A549 treated with RU486 at 1 μM for 4 hours (cell line): ENCODE measurements at places on chromosomes 12 and 14. TPM values are rescaled to one million over a fixed set of nuclear protein-coding genes. Genes with fewer than 3 reads are reported as not detected.

Gene TAS2R42
- total RNA-seq, result not detected in 5 replicates

Gene CDKN3
- total RNA-seq, result 77.0 to 85.7 TPM (median 79.5 TPM) in 5 replicates

Gene CLEC6A
- total RNA-seq, result not detected in 5 replicates

Gene TESPA1
- not detected in 5 replicates for total RNA-seq

Gene TBX3
- 20.5 to 30.0 TPM (median 27.8 TPM) in 5 replicates for total RNA-seq

Gene TAS2R20
- total RNA-seq, result 0.07 to 0.09 TPM in 2 of 5 replicates, not detected in the others

Gene HOXC12
- not detected in 5 replicates for total RNA-seq

Gene NID2
- total RNA-seq, result 15.9 to 25.1 TPM (median 19.2 TPM) in 5 replicates

Gene ALDH2
- 65.7 to 97.2 TPM (median 91.6 TPM) in 5 replicates for total RNA-seq

Gene NOXRED1
- 0.07 to 0.14 TPM in 2 of 5 replicates, not detected in the others for total RNA-seq

Gene IL31
- total RNA-seq, result not detected in 5 replicates

Gene SERPINA1
- total RNA-seq, result 0.45 to 3.1 TPM (median 0.61 TPM) in 5 replicates

Gene MIPOL1
- 2.2 to 4.4 TPM (median 2.9 TPM) in 5 replicates for total RNA-seq

Gene HNF1A
- total RNA-seq, result 3.7 to 7.0 TPM (median 6.1 TPM) in 5 replicates

Gene RND1
- 14.4 to 21.8 TPM (median 15.8 TPM) in 5 replicates for total RNA-seq

Gene IL23A
- total RNA-seq, result 0.42 to 0.74 TPM (median 0.59 TPM) in 5 replicates

Gene POLE2
- 8.3 to 15.6 TPM (median 13.8 TPM) in 5 replicates for total RNA-seq

Gene OR4K15
- not detected in 5 replicates for total RNA-seq

Gene HCAR3
- total RNA-seq, result 0.09 to 0.19 TPM (median 0.10 TPM) in 4 of 5 replicates, not detected in the other

Gene EFS
- total RNA-seq, result not detected in 5 replicates

Gene INSM2
- 0.05 to 0.08 TPM in 2 of 5 replicates, not detected in the others for total RNA-seq

Gene SMIM41
- total RNA-seq, result not detected in 5 replicates
